PC-9 (cell line): ENCODE measurements at places on chromosomes 11 and 22.

GRCh38 chr11:134862587-134863195, 450.6 kb upstream of the B3GAT1 start:
- DNase-seq: no peak

DNA sequence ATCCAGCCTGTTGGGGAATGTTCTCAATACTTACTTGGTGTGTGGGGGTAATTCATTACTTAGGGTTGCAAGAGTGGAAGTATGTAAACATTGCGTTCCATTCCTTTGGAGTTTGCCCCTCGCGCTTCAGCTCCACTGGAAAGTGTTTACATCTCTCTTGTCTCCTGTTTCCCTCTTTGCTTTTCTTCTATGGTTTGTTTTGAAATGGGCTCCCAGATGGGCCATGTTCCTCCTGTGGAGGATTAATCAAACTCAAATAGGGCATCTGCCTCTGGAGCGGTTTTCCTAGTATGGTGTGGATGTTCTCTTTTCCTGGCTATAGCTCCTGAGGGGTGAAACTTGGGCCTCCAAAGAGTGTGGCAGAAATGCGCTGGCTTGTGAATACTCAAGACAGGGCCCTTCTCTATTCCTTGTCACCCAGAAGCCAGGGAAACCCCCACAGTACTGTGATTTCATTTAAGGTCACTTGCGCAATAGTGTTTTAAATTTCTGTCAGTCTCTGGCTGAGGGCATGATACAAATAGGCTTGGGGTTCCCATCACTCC, 51.9 kb downstream of the CD44 start:
- DNase-seq: no peak

GRCh38 chr11:66414120-66414934, 6.5 kb upstream of the NPAS4 start:
- DNase-seq: no peak

DNA sequence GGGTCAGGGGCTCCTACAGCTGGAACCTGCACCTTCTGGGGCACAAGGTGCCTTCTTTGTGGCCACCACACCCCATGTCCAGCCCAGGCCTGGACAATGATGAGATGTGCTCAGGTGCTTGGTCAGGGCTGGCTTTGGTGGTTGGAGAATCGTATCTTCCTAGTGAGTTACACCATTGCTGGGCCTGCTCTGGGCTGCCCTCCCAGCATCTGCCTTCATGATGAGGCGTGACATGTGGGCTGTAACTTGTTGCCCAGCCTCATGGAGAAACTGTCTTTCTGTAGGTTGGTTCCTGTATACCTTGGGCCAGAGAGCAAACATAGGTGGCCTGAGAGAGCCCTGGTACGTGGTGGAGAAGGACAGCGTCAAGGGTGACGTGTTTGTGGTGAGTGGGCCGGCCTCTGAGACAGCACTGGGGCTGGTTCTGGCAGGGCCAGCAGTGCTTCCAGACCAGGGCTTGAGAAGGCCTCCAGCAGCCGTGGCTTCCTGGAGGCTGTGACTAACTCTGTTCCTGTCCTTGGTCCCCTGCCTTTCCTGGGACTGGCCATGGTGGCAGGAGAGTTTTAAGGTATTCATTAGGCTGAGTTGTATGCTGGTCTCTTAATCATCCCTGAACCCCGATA, 18.1 kb downstream of the TRMU start:
- no peak for DNase-seq

GRCh38 chr11:68026391-68027105, 3.9 kb upstream of the NDUFS8 start:
- no peak for DNase-seq

- no peak for DNase-seq
Observed at GRCh38 chr11:79953629-79954028, 512.8 kb upstream of the TENM4 start.

DNA sequence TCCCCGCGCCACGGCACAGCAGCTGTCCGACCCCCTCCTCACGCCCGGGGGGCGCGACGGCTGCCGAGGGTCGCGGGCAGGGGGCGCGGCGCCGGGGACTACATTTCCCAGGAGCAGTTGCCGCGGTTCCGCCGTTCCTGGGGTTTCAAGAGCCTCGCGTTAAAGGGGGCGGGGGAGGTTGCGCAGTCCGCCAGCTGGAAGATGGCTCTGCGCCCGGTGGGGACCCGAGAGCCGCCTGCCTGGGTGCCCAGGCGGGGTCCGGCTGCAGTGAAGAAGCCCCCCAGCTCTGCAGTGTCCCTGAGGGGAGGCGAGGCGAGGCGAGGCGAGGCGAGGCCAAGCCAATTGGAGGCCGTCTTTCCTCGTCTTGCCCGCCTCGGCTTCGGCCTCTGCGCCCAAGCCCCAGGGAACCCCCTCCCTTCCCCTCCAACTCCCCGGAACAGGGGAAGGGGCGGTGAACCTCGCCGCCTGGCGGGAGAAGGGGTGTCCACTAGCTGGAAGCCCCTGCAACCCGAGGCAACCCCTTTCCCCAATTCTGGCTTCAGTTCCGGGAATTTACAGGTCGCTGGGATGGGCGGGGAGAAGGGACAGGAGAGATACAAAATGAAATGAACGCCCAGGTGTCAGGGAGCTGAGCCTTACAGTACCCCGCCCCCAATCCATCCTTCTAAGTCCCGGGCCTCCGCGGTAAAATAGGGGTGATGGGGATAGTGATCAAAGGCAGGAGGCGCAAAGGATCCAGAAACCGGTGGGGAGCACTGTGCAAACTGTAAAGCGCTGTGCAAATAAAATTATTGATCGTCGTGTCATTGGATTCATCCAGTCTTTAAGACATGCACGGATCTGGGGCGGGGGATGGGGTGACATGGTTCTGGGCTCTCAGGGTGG, 5.2 kb upstream of the GCAT start:
- peak; percentile 51 for DNase-seq

DNA sequence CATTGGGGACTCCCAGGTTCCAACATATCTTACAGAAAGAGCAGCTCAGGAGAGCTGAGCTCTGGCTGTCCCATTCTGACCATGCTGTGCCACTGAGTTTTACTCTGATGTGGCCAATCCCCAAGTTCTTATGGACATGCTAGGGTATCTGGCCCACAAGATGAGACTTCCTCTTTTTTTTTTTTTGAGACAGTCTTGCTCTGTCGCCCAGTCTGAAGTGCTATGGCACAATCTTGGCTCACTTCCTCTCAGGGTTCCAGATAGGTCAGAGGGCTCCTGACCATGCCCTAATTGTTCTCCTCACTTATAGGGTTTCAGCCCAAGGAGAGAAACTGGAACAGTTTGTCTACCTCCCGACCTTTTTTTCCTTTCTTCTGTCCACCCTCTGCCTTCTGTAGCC, 152.3 kb upstream of the CCDC90B start:
- no peak for DNase-seq

DNA sequence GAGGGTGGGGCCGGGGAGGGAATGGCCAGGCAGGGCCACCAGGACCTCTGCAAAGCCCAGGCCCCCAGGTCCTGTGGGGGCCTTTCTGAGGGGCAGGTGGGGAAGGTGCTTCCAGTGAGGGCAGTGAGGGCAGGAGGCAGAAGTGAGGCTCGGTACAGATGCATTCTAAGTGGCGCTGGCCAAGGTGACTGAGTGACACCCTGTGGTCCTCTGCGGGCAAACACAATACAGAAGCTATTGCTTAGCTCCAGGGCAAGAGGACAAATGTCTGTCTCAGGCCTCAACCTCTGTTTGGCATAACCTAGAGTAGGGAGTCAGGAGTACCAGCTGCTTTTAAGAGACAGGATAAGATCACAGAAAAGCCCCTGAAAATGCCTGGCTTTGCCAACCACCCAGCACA, 31.3 kb downstream of the B3GAT1 start:
- DNase-seq: no peak

DNA sequence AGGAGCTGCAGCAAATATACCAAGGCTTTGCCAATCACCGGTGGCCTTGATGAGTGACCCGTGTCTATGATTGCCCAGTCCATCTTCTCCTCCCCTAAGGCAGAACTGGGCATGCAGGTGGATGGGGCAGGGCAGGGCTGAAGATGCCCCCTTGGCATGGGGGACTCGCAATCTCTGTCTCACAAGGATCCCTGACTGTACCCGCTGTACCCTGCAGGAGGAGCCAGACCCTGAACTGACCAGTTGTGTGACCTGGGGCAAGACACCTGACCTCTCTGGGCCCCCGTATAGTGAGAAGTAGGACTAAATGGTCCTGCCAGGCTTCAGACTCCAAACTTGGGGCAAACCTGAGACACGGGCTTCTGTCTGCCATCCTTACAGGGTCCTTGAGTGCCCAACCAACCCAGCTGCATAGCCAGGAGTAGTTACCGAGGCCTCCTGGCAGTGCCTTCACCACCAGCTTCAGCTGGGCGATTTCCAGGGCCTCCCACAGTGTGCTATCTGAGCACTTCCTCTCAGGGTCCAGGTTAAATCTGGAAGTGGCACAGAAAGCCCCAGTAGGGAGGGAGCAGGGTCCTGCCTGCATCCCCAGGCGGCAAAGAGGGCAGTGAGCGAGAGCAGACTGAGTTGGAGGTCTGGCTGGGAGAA, 6.4 kb upstream of the KCNJ11 start:
- no peak for DNase-seq

DNA sequence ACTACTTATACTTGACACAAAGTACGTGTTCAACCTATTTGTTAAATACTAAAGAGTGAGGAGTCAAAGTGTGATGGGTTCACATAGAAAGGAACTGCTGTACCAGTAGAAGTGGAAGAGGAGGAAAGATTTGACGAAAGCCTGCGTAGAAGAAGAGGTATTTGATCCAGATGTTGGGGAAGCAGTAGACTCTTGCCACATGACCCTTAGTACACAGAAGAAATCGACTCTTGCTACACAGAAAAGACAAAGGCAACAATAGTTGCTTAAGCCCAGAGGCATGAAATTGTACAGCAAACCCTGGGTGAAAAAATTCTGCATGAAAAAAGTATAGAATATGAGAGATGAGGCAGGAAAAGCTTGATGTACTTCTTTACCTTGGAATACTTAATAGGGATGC, 152.9 kb downstream of the ETS1 start:
- DNase-seq: no peak

- DNase-seq: no peak
Observed at GRCh38 chr11:83116015-83116641, 40.8 kb upstream of the PCF11 start.

DNA sequence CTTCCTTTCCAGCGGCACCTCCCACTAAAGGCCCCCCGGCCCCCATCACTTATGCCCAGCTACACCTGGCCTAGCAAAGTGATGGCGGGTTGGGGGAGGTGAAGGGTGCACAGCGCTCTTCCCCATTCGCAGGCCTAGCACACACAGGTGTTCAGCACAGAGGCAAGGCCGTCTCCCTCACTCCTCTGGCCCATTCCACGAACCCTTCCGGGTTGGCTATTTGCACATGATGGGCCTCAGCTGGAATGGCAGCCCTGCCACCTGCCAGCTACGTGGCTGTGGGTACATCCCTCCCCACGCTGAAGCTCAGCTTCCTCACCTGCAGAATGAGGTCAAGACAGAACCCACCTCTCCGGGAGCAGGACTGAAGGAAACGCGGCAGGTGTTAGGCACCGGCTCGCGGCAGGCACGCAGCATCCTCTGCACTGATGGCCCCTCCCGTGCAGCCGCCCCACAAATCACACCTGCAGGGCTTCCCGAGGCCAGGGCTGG, 4.8 kb downstream of the KIAA0930 start:
- DNase-seq: no peak

DNA sequence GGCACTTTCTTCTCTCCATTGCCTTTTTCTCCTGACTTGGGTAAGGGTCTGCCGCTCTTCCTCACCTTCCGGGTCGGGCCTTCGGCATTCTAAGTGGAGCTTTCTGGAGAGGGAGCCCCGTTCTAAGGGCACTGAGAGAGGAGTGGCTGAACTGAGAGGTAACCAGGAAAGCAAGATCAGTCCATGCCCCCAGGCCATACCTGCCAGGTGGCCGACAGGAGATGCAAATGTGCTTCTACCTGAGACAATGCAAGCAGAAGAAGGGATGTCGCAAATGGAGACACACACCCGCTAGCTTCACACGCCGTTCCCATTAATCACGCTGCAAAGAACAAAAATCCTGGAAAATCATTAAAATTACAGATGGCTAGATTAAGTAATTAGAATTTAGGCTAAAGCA, 156.4 kb upstream of the TBCEL start:
- peak; percentile 84 for DNase-seq

DNA sequence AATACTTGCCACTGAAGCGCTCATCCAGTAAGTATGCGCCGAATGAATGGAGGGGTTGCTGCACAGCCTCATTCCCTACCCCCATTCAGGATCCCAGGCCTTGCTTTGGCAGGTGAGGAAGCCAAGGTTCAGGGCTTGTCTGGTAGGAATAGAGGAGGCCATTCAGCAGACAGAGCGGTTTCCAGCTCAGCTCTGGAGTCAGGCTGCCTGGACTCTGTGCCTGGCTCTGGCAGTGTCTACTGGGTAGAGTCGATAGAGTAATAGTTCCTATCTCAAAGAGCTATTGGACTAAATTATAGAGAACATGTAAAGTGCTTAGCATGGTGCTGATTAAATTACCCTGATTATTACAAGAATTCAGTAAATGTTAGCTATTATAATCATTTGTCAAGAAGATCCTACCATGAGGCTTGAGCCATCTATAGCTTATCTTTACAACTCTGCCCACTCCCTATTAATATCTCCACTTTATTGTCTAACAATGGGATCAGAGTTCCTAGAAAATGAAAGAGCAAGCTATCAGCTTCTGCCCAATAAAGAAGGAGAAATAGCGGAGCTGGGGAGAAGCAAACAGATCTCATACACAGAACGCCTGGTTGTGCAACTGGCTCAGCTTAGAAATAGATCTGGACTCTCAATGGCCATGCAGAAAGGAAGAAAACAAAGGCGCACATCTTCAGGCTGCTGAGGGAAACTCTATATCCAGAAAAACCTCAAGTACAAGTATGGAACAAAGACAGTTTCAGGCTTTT, 6.6 kb upstream of the SNX32 start:
- no peak for DNase-seq

DNA sequence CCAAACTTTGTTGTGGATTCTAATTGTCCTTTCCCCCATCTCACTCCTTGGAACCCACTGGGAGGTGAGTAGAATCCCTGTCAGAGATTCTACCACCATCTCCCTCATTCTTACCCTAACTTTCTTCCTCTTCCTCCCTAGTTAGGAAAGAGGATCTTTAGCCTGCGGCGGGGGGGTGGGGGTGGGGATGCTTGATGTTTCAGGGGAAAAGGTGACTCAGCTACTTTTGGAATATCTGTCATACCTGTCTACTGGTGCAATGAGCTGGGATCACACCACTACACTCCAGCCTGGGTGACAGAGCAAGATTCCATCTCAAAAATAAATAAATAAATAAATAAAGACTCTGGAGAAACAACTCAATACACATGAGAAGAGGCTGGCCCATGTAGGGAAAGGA, 6.4 kb downstream of the CCT8L2 start:
- DNase-seq: no peak

GRCh38 chr11:76162336-76163288, 43.7 kb downstream of the WNT11 start:
- no peak for DNase-seq
